Activated effector memory CD4-positive, alpha-beta T cell treated with Interleukin-2 at 50 U/mL for 16 hours (primary cell): ENCODE measurements at places on chromosomes 7 and 10.

GRCh38 chr7:99833289-99833877 is 5.6 kb downstream of the CYP3A43 start:
- no peak for DNase-seq

DNA sequence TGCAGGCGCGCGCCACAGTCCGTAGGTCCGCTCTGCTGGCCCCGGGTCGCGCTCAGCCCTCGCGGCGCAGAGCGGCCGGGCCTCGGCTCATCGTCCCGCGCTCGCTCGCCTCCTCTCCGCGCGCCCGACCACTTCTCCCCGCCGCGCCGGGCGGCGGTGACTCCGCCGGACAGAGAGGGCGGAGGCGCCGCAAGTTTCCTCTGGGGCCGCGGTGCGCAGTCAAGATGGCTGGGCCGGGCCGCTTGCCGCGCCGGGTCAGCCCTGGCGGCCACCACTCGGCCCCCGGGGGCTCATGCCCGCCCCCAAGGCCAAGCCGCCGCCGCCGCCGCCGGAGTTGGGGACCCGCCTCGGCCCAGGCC is 441 bp downstream of the FZD8 start:
- no peak for DNase-seq

GRCh38 chr10:117138838-117139580 is 939 bp upstream of the VAX1 start:
- DNase-seq = no peak

GRCh38 chr10:111551001-111551400 is 474.2 kb downstream of the ADRA2A start:
- no peak for DNase-seq

DNA sequence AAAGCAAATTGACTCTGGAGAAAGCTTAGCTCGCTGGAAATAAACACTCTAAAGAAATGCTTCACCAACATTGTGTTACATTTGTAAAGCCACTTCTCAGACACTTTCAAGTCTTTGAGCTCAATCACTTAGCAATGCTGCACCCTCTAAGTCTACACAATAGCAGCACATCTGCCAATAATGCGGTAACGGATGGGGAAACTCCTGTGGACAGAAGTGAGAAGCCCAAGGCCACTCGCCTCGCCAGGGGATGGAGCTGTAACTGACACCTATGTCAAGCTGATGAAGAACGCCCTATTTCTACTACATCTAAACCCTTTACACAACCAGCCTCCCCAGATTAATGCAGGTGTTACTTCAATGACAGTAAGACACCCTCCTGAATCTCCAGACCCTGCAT is 167.7 kb downstream of the SFMBT2 start:
- DNase-seq = no peak

DNA sequence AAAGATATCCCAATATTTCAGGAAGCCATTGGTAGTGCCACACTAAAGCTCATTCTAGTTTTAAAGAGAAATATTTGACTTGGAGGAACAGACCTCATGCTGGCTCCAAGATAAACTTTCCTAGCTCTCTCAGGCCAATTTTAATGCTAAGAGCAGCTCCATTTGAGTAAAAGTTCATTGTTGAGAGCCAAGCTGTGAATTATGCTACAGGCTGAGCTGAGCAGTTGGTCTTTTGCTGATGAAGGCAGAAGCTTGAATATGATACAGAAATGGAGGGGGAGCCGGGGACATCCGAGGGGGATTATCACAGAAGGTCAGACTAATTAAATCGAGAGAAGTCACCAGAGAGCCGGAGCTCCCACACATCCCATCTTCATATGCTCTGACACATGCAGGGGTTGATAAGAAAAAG is 175.7 kb upstream of the AUTS2 start:
- no peak for DNase-seq

DNA sequence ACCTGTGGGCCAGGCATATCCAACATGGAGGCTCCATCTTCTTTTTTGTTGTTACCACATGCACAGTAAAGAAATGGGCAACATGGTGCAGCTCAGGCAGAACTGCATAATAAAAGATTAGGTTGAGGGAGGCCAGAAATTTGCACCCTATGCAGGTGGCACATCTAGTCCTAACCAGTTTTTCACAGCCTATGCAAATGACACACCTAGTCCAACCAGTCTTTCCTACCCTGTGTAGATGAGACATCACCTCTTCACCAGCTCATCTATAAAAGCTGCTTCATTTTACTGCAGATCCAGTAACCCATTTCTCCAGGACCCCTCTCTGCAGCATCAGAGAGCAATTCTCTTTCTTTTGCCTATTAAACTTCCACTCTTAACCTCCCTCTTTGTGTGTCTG is 411.0 kb upstream of the PCDH15 start:
- no peak for DNase-seq

GRCh38 chr7:155161690-155162089 is 91.6 kb downstream of the HTR5A start:
- DNase-seq = no peak

GRCh38 chr10:10432296-10433035 is 585.2 kb upstream of the CELF2 start:
- no peak for DNase-seq

DNA sequence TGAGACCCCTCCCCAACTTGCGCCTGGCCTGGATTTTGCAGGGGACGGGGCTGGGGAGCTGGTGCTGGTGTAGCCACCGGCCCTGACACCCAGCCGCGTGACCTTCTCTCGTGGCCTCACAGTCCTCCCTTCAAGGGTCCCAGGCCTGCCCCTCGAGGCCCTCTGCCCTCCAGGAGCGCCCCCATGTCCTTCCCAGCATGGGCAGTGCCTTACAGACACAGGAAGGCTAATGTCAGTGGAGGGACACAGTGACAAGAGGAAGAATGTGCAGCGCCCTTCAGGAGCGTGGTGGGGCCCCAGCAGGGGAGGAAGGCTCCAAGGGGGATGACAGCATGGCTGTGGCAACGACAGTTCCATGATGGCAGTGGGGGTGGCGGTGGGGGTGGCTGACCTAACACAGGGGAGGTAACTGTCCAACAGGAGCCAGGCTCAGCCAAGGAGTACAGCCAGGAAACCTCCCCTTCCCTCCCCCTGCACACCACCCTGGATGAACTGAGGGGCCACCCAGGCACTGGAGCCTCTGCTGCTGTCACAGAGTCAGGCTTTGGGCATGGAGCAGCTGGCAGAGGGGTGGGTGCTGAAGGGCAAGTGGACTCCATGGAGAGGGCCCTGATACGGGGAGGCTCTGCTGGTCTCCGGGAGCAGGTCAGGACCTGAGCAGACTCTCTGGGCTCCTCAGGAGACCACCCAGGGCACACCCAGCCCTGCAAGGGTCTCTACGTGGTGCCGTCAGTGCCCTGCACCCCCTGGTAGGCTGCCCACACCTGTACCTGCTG is 76.0 kb upstream of the RET start:
- DNase-seq = no peak

DNA sequence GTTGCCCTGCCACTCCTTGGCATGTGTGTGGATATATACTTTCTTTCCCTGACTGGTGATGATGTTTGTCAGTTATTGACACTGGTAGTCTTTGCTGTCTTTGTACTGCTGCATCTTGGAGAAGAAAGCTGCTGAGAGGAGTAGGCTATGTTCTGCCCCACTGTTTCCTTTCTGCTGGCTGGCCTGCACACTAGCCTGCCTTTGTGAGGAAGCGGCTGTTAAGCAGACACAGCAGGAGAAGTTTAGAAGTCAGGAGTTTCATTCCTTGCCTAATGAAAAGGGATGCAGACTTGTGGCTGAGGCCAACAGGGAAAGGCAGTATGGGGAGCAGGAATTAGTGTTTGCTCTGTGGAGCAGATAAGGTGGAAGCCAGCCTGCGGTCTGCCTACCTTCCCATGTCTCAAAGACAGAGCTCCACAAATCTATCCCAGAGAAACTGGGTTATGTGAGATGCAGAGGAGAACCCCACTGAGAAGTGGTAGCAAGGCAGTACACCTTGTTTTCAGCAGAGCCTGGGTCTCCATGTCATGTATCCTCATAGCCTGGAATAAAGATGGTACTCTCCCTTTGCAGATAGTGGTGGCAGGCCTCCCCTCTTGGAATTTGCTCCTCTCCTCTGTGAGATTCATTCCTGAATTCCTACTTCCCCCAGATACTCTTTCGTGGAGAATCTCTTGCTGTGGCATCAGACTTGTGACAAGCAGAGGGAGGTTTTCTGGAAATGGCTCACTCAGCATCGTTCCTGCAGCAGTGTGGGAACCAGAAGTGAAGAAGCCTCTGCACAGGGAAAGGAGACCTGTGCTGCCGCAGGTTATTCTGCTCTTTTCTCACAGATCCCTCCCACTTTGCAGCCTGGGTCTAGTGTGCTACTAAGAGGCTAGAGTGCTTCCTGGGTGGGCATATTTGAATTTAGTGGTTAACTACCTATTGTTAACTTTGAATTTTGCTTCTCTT is 130.2 kb downstream of the LRRC4 start:
- no peak for DNase-seq

- DNase-seq = no peak
Measured at GRCh38 chr7:108097703-108098102, 32.5 kb downstream of the LAMB4 start.

DNA sequence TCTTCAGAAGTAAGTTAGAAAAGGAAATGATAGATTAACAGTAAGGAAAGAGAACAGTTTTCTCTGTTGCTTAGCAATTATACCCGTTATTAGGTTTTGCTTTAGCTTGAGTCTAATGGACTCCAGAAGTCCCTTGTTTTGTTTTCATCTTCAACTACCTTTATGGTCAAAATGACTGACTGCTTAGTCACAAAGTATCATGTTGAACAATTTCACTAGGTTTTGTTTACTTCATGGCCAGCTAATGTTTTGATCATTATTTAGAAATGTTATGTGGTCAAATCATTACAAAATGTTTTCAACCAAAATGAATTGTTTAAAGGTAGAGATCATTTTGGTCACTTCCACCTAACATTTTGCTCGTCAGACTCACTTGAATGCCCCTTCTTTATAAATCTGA is 1.9 kb downstream of the UBN2 start:
- no peak for DNase-seq

- no peak for DNase-seq
Measured at GRCh38 chr7:5360971-5361370, 62.7 kb downstream of the TNRC18 start.

GRCh38 chr7:151700586-151701165 is 176.2 kb downstream of the PRKAG2 start:
- DNase-seq = no peak

- no peak for DNase-seq
Measured at GRCh38 chr7:91265693-91266066, 1.4 kb downstream of the FZD1 start.

DNA sequence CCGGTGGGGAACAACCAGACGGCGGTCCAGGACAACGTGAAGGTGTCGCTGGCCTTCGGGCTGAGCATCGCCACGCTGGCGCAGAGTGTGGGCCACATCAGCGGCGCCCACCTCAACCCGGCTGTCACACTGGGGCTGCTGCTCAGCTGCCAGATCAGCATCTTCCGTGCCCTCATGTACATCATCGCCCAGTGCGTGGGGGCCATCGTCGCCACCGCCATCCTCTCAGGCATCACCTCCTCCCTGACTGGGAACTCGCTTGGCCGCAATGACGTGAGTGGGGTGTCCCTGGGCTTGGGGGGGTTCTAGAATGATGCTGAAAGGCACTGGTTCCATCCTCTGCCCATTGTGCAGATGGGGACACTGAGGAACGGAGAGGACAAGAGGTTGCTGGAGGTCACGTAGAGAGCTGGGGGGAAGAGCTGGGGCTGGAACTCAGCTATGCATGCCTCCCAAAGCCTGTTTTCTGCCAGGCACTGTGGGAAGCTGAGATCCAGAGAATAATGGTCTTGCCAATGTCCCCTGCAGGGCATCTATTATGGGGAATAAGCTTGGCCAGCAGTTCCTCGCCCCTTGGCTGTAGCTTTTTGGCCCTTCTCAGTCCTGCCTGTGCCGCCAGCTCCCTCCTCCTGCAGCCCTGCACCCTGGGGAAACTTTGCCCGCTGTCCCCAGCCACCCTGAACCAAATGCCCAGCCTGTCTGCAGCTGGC is 523 bp downstream of the AQP1 start:
- DNase-seq = no peak

- no peak for DNase-seq
Measured at GRCh38 chr10:855079-855478, 76.4 kb downstream of the LARP4B start.

DNA sequence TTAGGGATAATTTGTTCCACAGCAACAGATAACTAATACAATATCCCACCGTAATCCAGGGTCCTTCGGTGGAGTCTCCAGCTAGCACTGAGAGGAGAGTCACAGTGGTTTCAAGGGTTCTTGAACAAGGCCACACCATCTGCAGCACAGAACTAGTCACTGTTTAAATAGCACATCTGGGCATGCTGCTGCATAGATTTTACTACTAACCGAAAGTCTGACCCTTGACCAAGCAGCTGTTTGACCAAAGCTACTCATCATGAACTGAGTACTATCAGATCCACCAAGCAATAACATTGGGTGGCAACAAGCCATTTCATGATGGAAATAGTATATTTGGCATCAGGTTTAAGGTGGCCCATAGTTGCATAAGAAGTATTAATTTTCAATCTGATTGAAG is 53.2 kb downstream of the ANKMY2 start:
- DNase-seq = no peak

- no peak for DNase-seq
Measured at GRCh38 chr10:129800796-129801340, 163.2 kb downstream of the EBF3 start.

DNA sequence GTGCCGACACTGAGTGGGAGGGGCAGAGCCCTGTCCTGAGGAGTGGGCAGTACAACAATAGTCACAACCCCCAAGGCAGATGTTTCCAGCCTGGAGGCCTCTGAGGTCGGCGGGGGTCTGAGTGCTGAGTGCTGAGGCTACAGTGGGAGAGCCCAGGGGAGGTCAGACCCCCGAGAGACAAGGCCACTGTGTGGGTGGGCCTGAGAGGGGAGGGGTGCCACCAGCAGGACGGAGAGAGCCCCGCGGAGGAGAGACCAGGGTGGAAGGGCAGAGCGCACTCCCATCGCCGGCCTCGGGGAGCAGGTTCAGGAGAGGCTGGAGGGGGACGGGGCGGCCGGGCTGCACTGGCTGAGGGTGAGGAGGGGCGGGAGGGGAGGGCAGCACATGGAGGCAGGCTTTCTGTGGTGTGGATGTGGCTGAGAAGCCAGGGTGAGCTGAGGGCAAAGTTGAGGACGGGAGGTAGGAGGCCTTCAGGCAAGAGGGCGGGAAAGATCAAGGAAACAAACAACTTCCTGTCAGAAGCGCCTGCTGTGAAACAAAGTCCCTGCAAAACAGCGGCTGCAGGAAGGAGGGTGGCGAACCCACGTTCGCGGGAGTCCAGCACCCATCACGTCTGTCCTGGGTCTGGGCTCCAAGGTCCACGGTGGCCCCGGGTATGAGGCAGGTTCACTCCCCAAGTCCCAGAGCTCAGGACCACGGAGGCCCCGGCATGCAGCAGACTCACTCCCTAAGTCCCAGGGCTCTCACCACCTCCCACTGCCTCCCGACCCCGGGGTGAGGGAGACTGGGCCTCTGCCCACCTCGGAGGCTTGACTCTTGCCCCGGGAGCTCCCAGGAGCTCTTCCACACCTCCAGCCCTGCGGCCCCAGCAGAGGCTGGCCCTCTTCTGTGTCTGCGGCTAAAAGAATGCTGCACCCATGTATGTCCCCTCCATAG is 76.8 kb upstream of the NKX6-2 start:
- no peak for DNase-seq

GRCh38 chr10:110861930-110862649 is 9.6 kb upstream of the PDCD4 start:
- no peak for DNase-seq

GRCh38 chr7:25707768-25708620 is 444.0 kb upstream of the NFE2L3 start:
- DNase-seq = no peak

- no peak for DNase-seq
Measured at GRCh38 chr7:101626069-101626671, 2.9 kb downstream of the MYL10 start.

- DNase-seq = no peak
Measured at GRCh38 chr7:155509359-155509724, 37.0 kb downstream of the CNPY1 start.
